ENCODE measurements at places on chromosomes 11 and 22. TPM values are rescaled to one million over a fixed set of nuclear protein-coding genes. Genes with fewer than 3 reads are reported as not detected.

INS gene
- total RNA-seq = not detected

CD81 gene
- total RNA-seq = 564 TPM

DNA sequence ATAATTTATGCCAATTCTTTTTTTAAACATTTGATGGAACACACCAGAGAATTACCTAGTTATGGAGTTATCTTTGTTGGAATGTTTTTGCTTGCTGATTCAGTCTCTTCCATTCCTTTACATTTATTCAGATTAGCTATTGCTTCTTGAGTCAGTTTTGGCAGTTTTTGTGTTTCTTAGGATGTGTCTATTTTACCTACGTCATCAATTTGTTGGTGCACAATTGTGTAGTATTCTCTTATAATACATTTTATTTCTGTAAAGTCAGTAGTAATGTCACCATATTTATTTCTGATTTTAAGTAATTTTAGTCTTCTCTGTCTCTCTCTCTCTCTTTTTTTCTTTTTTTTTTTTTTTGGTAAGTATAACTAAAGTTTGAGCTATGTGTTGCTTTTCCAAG lies 929.5 kb upstream of the RAG2 start:
- DNase-seq = no peak

GRCh38 chr22:20229916-20230775 lies 38.0 kb downstream of the RTN4R start:
- no peak for DNase-seq

DNA sequence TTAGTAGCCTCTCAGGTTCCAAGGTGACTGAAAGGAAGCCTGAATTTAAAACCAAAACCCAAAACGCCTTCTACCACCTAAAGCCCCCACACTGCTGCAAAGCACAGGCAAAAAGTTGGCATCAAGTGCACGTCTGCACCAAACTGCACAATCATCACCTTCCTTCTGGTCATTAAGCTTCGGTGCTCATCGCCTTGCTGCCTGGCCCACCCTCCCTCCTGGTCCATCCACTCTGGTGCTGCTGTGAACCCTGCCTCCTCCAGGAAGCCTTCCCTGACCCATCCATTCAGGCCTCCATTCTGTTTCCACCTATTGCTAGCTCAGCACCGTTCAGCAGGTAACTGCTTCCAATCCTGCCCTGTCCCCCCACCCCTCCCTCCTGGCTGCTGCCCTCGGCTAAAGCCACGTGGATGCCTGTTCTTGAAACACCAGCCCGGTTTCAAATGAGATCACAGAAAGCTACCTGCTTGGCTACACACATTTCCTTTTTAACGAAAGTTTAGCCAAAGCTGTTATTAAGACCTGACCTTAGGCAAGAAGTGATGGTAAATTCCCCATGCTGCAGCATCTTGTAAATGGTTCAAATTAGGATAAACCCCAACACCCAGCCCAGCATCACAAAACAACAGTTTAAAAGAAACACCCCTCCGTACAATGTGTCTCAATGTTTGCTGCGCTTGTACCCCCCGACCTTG lies 53.8 kb upstream of the CD5 start:
- DNase-seq = no peak

GRCh38 chr11:10285148-10285802 lies 8.7 kb downstream of the SBF2 start:
- no peak for DNase-seq

DNA sequence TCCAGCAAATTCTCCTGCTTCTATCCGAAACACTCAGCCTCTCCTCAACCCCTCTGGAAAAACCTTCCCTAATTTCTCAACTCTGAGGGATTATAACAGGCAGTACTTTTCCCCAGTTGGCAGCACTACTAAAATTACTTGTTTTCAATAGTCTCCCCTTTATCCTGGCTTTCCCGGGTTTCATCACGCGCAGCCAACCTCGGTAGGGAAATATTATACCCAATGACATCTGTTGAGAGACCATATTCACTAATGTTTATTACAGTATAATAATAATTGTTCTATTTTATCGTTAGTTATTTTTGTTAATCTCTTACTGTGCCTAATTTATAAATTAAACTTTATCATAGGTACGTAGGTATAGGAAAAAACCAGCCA lies 330 bp upstream of the POLD3 start:
- DNase-seq = no peak

GRCh38 chr22:31995046-31995445 lies 48.0 kb upstream of the SLC5A1 start:
- no peak for DNase-seq
